ENCODE measurements at places on chromosomes 4 and X.
A peak's percentile ranks its signal among the peaks of the same experiment; 100 is the strongest.

DNA sequence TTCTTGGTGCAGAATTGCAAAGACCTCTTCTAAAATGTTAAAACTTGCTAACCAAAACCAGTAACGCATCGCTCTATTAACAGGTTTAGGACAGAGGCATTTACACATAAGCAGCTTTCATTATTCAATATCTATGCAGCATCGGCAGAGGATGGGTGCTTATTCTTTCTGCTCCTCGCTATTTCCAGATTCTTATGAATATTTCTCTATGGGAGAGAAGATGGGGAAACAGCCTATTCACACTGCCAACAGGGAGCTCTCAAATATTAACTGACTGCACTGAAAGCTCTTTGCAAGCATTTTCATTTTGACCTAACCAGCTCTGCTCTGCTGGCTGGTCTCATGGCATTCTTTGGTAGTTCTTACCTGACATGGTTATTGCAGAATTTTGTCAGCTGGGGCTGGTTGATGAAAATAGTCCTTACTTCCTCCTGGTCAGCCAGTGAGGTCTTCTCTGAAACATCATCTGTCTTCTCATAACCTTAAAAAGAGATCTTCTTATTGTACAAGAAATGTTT lies 30.2 kb downstream of the ATP8A1 start:
- no peak for DNase-seq

DNA sequence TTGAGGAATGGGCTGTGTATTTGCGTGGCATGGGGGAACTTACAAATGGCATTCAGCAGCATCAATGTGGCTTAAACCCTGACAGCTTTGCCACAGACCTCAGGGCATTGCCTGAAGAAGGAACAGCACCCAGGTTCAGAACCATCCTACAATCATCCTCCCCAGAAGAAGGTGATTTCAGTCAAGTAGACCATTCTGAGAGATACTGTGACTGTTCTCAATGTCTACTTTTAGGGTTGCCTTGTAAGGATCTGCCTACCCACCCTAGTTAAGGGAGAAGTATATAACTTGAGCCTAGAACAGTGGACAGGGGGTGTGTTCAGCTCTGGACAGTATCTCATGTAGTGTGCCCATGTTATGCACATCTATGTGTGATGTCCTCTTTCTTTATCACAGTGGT lies 1.6 kb upstream of the FGF5 start:
- no peak for DNase-seq

- DNase-seq, result no peak
These were observed 10.3 kb downstream of the SPRY1 start for GRCh38 chr4:123406872-123407271.

DNA sequence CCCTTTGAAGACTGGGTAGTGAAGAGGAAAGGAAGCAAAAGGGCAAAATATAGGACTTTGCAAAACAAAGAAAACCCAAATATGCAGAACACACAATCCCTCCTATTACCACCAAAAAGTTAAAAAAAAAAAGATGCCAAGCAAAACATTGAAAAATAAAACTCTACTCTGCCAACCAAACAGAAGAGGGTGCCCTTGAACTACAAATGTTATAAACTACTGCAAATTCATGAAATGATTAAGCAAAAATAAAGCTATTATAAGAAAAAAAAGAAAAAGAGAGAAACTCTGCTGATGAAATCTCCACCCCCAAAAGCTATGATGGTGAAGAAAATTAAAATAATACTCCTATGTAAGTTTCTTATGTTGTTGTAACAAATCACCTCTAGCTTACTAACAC lies 168.5 kb upstream of the STK26 start:
- DNase-seq, result no peak

- peak; percentile 11 for DNase-seq
These were observed 10.5 kb downstream of the PTTG2 start for GRCh38 chr4:37970702-37971101.

DNA sequence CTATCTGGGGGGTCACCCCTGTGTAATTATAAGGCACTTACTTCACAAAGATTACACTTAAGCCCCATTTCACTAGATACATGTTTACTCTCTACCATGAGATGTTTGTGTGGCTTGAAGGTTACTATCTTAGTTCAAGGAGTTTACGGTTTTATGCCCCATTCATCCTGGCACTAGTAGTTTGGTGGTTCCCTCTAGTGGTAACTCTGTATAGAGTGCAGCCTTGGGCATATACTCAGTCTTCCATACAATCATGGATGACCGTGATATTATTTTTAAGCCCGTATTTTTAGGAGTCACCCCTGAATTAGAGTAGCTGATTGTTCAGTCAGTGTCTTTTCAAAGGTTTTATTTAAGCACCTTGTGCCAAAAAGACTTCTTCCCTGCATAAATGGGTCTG lies 109.9 kb upstream of the FAM47C start:
- no peak for DNase-seq

DNA sequence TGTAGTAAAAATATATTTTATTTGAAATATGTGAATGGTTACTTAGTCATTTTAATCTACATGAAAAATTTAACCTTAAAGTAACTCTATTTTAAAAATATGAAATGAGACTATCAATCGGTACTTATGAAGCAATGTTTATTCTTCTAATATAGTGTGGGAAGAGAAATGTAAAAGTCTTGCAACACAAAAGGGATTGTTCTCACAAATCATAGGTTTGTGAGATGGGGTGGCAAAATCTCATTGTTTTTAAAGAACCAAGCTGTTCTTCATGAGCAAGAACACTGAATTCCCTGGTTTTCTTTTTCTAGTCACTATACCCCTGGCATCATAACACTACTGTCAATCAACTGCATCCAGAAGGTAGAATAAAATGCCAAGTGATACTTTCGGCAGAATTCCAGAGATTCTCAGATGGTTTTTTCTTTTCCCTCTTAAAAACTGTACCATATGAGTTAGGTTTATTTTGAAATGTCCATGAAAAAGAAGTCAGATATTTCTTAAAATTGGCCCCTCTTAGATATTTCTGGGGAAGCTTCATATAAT lies 52.2 kb downstream of the SNCA start:
- no peak for DNase-seq

DNA sequence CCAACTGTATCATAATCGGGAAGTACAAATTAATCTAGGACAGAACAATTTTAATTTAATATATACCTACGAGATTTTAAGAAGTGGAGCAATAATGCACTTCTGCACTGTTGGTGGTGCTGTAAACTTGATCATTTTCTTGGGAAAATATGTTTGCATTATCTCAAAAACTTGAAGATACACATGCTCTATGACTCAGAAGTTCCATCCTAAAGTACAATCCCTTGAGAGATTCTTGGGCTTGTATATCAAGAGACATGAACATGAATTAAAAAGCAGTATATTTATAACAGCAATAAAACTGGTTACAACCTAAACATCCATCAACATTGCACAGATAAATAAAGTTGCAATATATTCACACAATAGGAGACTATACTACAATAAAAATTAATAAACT lies 168.8 kb downstream of the CLCN4 start:
- DNase-seq, result no peak

GRCh38 chr4:159422626-159423025 lies 319.7 kb downstream of the RAPGEF2 start:
- no peak for DNase-seq

- no peak for DNase-seq
These were observed 149.6 kb upstream of the MID1 start for GRCh38 chrX:10769696-10770619.

GRCh38 chrX:5810636-5811035 lies 418.0 kb downstream of the NLGN4X start:
- DNase-seq, result no peak

GRCh38 chr4:64715741-64716140 lies 306.5 kb upstream of the TECRL start:
- no peak for DNase-seq

GRCh38 chrX:24034485-24034884 lies 7.5 kb upstream of the KLHL15 start:
- no peak for DNase-seq

DNA sequence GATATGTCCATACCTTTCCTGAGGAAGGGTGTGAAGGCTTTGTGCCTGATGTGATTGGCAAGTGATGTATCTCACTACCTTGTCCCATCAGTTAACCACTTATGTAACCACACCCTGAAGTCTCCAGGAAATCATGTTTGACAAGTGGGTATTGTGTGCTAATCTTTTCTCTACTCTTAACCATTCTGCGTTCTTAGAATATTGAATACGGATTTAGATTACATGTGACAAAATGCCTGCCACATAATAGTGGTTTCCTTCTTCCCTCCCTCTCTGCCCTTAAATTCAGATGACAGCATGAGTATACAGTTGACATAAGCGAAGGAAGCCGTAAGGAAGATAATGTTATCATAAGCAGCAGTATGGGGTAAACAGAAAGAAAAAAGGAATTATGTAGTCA lies 108.4 kb downstream of the KLHL8 start:
- no peak for DNase-seq

DNA sequence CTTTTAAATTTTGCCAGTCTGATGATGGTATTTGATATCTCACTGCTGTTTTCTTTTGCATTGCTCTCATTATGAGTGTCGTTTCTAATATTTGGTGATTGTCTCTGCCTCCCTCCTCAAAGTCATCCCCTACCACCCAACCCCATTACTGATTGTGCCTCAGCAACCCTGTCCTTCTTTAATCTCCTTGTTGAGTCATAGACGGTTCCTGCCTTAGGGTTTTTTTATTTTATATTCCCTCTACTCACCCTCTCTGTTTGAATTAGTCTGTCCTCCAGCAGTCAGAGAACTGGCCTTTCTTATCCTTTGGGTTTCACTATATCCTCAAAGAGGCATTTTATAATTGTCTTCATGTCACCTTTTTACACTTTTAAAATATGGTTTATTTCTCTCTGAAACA lies 409.3 kb upstream of the CPEB2 start:
- no peak for DNase-seq

- DNase-seq, result peak; percentile 2
These were observed 58.6 kb upstream of the P2RY10 start for GRCh38 chrX:78886550-78886949.

GRCh38 chrX:112687189-112687691 lies 7.5 kb upstream of the LHFPL1 start:
- no peak for DNase-seq

DNA sequence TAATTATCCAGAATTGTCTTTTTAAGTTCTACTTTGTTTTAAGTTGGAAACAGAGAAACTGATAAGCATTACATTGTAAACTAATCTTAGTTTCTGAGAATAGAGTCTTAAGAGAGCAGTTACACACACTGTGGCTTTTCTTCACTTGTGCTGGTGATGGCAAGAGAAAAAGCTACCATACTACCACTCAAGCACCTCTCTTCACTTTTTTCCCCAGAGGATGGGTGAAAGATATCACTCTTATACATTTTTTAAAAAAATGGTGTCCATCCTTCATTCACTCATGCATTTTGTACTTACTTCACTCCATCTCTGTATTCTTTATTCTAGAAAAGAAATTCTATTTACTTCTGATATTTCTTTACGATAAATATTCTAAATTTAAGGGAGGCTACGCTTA lies 42.5 kb upstream of the GRID2 start:
- no peak for DNase-seq

DNA sequence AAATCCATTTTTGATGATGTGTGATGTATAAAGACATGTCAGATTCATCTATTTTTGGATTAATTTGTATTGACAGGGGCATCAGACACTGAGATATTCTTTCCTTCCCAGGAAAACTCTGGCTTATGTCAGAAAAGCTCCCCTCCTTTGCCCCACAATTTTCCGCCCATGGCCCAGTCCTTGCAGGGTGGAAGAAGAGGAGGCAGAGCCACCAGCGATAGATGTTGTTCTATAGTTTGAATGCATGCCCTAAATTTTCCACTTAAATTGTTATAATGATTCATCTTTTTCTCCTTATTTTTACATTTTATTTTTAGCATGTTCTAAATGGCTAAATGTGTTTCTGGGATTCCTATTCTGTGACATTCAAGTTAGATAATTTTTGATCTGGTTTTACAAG lies 149.3 kb downstream of the ARAP2 start:
- DNase-seq, result no peak

- DNase-seq, result no peak
These were observed 27.6 kb downstream of the ARFIP1 start for GRCh38 chr4:152807294-152807829.

DNA sequence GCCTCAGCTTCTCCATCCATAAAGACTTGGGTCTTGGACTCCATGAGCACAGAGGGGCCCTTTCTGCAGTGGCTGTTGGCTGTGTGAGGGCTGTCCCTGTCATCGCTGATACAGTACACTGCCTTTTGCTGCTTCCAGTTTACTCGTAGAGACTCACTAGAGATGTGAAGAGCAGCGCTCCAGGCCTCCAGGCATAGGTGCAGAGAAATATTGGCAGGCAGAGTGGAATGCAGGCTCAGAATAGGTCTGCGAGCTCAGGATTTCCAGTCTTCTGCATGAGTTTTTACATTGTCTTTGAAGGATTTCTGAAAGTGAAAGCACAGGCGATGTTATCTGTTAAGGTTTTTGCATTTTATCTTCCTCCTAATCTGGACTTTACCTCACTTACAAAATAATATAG lies 97.4 kb downstream of the AASDH start:
- DNase-seq, result no peak

DNA sequence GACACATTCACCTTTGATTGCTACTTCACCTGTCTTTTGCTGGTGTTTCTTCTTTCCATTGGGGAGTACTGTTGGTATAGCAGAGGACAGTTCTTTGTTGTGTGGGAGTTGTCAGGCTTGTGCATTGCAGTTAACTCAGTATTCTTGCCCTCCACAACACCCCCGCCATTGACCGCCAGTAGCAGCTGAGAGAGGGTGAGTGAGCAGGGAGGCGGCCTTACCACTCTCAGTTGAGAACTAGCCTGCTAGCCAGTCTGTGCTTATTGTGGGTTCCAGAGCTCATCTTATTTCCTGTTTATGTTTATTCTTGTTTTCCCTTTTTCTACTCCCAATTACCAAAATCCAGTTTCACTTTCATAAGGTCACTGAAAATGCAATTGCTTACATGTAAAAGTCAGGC lies 52.2 kb downstream of the STIM2 start:
- no peak for DNase-seq

GRCh38 chrX:5823903-5824302 lies 404.8 kb downstream of the NLGN4X start:
- no peak for DNase-seq

DNA sequence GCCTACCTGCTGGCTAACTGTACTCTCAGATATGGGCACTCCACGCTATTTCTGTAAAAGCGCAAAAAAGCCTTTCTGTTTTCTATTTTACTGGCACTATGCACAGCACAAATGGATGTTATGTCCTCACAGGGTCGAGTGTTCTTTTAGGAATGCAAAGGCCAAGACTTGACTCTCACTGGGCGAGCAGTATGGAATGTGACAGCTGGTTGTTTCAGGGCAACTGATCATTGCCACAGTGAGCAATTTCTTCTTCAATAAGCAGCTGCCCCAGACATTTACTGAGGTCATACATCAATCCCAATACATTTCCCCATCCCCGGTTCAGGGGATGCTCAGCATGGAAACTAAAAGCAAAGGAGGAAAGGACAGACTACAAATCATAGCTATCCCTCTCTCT lies 58.2 kb downstream of the PDE5A start:
- no peak for DNase-seq

- no peak for DNase-seq
These were observed 2.9 kb downstream of the DOK7 start for GRCh38 chr4:3465698-3466671.

GRCh38 chr4:93771640-93772411 lies 56.7 kb upstream of the ATOH1 start:
- no peak for DNase-seq

Measured in GDM1 (cell line).